ENCODE measurements at places on chromosomes 1 and 21.

DNA sequence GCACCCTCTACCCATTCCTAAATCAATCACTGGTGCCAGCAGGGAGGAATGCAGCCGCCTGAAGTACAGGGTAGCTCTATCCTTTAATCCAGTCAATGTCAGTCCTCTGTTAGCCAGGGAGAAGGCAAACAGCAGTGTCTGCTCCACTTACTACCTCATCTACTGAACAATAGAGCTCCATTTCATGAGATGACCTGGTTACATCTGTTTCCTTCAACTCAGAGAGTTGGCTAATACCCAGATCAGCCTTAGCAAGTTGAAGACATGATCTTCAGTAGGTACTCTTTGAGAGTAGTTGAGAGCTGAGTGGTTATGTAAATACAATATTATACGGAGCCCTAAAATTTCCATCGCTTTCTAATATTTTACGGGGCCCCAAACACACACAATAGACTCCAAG is 46.1 kb upstream of the CD34 start:
- DNase-seq = no peak

DNA sequence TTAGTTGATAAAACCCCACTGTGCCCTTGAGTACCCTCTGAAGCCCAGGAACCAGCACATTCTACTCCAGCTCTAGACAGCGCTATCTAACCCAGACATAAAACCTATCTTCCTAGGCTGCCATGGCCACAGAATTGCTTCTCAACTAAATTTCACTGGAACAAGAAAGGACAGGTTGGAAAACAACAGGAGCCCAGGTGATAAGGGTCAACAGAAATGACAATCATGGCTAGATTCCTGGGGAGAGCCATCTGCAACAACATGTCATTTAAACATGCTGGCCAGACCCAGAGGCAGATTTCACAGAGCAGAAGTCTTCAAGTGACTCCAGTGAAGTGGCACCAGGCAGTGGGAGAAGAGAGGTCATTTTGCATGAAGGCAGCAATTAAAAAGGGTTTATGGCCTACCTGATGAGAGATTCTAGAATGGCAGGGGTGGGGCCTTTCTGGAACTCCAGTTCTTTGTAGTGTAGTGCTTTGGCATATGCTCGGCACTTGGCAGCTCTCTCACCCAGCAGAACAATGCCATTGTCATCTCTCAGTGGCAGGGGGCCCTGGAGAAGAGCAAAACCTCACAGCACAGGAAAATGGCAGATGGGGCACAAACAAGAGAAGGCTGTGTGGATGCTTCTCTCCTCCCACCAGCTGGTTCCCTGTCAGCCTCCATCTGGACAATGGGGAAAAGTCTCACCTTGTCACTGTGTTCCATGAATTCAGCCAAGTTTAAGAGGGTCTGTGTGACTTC is 9.9 kb downstream of the ANGPTL7 start:
- no peak for DNase-seq

DNA sequence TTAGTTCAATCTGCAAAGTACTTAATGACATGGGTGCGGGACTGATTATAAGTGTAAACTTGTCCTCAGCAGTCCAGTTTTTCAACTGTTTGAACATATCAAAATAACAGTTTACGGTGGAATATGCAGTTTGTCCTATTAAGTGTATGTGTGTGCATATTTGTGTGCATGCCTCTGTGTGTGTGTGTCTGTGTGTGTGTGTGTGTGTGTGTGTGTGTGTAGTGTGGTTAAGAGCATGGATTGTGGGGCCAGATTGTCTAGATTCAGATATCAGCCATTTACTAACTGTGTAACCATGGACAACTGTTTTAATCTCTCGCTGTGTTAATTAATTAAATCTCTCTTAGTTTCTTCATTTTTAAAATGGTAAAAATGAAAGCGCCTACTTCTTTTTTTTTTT is 39.0 kb downstream of the NEXN start:
- no peak for DNase-seq

DNA sequence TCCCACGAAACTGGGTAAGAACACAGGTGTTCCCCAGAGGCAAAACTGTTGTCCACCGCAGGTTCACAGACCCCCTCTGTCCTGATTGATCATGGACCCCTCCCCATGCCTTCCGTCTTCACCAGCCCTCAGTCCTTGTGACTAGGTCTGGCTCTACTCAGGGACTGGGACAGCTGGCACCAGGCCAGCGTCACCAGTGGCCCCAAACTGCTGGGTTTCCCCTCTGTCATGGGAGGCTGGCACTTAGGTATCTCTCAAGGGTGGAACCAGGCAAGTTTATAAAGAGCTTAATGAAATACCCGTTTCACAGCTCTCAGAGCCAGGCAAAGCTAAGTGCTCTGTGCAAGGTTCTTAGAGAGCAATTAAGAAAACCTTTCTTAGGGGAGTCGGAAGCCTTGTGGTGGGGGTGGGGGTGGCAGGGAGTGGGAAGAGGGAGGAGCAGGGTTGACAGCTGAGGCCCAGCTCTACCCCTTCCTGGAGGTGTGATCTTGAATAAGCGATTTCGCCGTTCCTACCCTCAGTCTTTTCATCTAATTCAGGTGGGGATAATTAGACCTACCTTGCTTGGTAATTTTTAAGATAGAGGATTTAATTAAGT is 35.0 kb upstream of the IFNLR1 start:
- no peak for DNase-seq

DNA sequence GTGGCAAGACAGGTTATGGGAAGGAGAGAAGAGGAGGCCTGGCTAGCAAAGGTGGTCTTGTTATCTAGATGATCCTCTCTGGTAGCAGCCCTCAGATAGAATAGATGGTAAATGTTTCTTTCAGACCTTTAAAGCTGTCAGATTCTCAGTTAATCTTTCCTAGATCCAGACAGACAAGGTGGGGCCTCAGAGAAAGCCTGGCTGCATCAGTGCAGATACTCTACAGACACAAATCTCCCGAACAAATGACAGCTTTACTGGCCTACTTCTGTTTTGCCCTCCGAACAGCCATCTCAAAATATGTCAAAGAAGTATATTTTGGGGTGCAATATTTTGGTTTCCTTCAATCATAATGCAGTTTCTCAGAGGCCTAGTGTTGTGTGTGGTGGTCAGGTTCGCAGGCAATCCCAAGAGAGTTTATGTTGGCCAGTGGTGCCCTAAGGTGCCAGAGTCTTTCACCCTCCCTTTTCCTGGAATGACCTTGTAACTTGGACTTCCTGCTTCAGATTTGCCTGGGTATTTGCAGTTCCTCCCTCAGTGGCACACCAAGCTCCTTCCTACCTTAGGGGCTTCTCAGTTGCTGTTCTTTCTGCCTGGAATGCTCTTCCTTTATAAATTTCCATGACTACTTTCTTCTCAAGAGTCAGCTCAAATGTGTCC is 7.0 kb downstream of the LRRC8B start:
- DNase-seq = no peak

DNA sequence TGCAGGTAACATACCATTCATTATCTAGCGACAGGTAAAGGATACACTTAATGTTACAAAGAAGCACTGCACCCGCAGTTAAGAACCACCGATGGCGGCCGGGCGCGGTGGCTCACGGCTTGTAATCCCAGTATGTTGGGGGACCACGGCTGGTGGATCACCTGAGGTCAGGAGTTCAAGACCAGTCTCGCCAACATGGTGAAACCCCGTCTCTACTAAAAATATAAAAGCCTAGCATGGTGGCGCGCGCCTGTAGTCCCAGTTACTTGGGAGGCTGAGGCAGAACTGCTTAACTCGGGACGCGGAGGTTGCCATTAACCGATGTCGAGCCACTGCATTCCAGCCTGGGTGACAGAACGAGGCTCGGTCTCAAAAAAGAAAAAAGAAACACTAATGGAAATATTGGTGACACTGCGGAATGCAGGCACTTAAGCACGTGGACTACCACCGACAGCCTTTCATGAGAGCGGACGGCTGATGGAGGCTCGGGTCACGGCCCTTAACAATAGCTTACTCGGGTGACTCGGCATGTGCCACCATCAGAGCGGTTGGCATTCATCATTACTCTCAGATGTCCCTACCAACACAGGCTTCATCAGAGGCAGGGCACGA is 542 bp downstream of the GAS5 start:
- no peak for DNase-seq

- DNase-seq = no peak
Observed at GRCh38 chr1:235513495-235514366, 9.5 kb upstream of the B3GALNT2 start.

Data from GM12891 (cell line).